WERI-Rb-1 (cell line): ENCODE measurements at places on chromosomes 5 and 9.

- no peak for DNase-seq
Measured at GRCh38 chr9:68704498-68704813, 584 bp upstream of the PIP5K1B start.

- no peak for DNase-seq
Measured at GRCh38 chr5:179304466-179304865, 40.8 kb downstream of the ADAMTS2 start.

GRCh38 chr9:90219548-90220118 lies 423.0 kb downstream of the DIRAS2 start:
- peak; percentile 21 for DNase-seq

- DNase-seq: no peak
Measured at GRCh38 chr9:113267911-113268566, 7.3 kb downstream of the CDC26 start.

GRCh38 chr5:171520300-171521174 lies 101.1 kb downstream of the FGF18 start:
- DNase-seq: no peak

- DNase-seq: no peak
Measured at GRCh38 chr9:120872791-120873502, 4.0 kb downstream of the PHF19 start.
